NCI-H1105 (cell line): ENCODE measurements at places on chromosomes 5 and 9.
A peak's percentile ranks its signal among the peaks of the same experiment; 100 is the strongest.

DNA sequence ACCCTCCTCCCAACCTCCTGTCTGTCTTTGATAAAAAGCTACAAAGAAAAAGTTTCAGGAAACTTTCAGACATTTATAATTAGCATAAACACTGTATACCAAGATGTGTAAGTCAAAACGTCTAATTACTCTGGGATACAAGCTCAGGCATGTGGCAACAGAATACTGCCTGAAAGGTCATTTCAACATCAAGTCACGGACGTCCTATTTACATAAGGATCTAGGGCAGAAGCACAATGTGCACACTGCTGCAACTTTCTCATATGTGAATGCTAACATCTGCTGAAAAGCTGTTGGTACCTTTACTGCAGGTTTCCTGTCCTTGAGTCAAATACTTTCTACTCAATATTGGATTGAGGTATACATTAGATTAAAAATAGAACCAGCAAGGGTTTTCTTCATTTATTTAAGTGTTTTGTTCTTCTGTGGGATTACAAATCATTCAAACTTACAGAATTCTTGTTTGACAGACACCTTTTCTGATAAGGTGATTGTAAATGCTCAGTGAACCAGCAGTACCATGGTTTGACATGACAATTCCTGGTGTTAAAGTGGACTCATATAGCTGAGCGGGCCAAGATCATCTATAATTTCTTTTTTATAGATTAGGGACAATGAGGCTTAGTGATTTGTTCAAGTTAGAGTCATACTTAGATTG, 36.8 kb downstream of the ELL2 start:
- peak; percentile 20 for DNase-seq

GRCh38 chr9:16869882-16870595, 431 bp downstream of the BNC2 start:
- no peak for DNase-seq

GRCh38 chr5:55692509-55692908, 19.6 kb downstream of the SLC38A9 start:
- no peak for DNase-seq

GRCh38 chr9:126650404-126651341, 36.9 kb downstream of the LMX1B start:
- no peak for DNase-seq

GRCh38 chr9:75891277-75891741, 836 bp downstream of the PCSK5 start:
- DNase-seq = no peak

DNA sequence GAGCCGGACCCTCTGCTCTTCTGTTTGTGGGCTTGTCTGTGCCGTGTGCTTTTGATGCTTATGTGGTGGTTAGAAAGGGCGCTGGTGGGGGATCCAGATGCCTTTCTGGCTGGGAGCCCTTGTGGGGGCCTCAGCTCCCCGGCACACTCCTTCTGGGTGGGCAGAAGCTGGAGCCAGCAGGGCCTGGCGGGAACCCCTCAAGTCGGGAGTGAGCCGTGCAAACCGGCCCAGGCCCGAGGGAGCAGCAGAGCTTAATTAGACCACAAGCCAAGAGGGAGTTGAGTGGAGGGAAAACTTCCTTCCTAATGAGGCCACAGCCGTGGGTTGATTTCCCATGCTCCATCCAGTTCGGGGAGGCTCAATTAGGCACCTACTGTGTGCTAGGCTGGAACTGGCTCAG, 76.0 kb upstream of the RNU6ATAC start:
- DNase-seq = no peak

DNA sequence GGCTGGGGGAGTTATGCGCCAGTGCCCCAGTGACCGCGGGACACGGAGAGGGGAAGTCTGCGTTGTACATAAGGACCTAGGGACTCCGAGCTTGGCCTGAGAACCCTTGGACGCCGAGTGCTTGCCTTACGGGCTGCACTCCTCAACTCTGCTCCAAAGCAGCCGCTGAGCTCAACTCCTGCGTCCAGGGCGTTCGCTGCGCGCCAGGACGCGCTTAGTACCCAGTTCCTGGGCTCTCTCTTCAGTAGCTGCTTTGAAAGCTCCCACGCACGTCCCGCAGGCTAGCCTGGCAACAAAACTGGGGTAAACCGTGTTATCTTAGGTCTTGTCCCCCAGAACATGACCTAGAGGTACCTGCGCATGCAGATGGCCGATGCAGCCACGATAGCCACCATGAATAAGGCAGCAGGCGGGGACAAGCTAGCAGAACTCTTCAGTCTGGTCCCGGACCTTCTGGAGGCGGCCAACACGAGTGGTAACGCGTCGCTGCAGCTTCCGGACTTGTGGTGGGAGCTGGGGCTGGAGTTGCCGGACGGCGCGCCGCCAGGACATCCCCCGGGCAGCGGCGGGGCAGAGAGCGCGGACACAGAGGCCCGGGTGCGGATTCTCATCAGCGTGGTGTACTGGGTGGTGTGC, at the start of gene RXFP3:
TSS of gene RXFP3 (plus strand) at position 6 of the 636 bp plus-strand sequence. CDS start at position 361, 355 bp downstream.
- DNase-seq = no peak

DNA sequence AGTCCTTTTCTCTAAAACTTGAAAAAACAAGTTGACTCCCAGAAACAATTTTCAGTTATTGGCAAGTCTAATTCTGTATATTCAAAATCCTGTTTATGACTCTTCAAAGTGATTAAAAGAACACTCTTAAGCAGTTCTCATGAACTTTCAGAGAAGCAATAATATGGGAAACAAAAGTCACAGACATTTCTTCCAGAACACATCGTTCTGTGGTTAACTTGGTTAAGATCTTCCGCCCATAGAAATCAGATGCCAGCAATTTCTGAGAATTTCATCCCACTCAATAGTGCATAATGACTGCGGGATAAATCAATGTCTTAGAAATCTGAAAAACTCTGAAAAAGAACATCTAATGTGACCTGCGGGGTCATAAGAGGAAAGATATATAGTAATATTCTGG, 300.5 kb downstream of the COX7C start:
- DNase-seq = no peak

DNA sequence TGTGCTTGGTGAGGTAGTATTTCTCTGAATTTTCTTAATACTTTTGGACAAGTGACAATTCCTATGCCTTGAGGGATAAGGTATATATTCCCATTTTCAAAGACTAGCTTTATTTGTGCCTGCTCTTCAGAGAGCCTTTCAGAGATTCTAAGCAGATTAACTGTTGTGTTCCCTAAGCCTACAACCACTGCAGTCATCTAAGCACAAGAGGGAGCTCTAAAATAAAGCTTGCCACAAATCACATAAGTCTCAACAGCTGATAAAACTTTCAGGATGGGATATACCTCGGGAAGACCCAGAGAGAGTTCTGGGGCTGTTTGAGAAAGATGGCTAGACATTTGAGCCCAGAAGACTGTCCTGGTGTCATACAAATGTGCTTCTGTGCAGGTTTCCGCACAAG, 157.3 kb downstream of the CYLC2 start:
- no peak for DNase-seq

GRCh38 chr5:81838307-81838906, 87.5 kb upstream of the SSBP2 start:
- DNase-seq = no peak

DNA sequence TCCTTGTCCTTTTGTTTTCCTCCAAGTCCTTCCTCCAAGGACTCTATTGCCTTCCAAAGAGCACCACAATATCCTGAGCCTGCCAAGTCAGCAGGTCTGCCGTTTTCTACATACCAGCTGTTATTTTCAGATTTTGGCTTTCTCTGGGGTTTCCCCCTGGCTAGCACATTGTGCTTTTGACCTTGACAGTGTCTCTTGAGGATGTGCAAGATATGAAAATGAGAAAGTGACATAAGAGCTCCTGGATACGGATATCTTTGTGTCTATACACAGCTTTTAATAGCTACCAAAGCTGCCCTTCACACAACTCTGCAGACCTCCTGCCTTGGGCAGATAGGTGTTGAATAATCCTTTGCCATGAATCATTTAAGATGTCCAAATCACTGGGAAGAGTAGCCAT, 67.0 kb downstream of the HAPLN1 start:
- DNase-seq = no peak

DNA sequence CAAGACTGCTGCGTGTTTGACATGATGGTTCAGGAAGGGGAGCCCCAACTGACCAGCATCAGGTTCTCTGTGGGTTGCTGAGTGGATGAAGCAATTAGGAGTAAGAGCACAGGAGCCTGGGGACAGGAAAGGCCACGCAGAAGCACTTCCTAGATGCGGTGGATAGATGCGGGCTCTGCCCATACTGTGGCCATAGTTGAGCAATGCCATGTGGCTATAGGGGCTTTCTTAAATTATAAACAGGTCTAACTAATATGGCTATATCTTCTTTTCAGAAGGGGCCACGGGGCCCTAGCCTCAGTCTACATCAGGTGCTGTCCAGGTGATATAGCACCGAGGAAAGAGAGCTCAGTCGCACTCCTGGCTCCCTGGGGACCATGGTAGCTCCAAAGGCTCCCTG, 198.6 kb downstream of the GADD45G start:
- no peak for DNase-seq

GRCh38 chr9:115209601-115210306, 91.8 kb upstream of the TNC start:
- DNase-seq = no peak

DNA sequence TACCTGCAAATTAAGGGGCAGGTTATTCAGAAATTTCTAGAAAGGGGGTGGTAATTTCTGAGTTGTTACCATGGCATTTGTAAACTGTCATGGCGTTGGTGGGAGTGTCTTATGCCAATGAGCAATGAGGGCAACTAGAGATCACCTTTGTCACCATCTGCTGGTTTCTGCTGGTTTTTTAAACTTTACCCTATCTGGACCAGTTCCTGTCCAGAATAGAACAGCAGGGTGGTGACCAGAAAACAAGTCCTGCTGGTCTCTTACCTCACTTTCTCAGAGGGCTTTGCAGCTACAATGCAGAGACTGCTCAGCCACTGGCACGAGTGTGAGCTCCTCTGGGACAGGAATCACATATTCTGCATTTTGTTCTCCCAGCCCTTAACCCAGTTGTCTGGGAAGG, 51.4 kb downstream of the FAM114A2 start:
- no peak for DNase-seq

GRCh38 chr5:40736103-40736875, 19.5 kb downstream of the TTC33 start:
- DNase-seq = peak; percentile 5

DNA sequence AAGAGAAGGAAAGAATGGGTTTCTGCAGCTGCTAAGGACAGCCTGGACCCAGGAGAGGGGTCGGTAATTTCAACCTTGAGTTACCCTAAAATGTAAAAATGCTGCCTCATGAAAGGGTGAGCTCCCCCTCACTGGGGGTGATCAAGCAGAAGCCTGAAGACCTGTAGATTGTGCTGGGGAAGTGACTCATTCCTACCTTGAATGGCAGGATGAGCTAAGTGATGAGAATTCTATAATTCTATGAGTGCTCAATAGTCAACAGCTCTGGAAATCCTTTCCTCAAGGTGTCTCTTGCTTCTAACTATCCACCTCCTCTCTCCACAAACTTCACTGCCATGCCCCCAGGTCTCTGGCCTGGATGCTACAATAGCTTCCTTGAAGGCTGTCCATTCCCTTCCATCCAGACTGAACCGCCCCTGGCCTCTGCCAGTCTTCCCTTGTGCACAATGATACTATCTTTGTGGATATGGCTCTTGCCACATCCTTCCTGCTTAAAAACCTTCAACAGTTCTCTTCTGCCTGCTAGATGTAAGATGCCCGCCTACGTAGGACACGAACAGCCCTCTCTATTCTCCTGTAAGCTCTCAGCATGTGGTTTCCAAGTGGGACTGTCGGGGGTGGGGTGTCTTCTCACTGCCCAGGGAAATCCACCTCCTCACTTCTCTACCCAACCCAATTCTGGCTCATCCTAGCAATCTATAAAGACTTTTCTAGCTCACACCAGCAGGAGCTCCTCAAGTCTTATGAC, 50.6 kb downstream of the PTPN3 start:
- no peak for DNase-seq

- no peak for DNase-seq
Measured at GRCh38 chr5:158819095-158819494, 280.6 kb downstream of the EBF1 start.

GRCh38 chr5:31048282-31049270, 144.9 kb upstream of the CDH6 start:
- no peak for DNase-seq

DNA sequence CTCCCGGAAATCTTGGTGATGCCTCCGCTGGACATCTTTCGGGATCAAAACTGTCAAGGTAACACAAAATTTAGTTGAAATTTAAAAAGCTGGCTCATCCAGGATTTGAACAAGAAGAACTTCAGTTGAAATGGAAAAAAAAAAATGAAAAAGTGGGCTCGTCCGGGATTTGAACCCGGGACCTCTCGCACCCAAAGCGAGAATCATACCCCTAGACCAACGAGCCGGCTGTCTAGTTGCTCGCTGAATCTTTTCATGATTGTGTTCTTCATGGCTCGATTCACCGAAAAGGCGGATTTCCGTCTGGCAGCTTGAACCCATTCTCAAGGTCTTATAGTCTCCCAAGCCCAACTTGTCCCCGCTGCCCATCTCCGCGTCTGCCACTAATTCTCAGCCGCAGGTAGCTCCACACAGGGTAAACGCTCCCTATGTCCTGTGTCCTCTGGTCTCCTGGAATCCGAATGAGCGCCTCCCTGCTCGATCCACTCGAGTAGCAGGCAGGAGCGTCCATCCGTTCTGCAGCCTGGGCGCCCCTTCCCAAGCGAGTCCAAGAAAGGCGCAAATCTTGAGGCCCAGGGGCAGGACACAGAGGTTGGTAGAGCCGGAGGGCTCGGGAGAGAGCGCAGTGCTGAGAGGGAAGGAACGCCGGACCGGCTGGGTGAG, 16.2 kb downstream of the TRIM7 start:
- no peak for DNase-seq

DNA sequence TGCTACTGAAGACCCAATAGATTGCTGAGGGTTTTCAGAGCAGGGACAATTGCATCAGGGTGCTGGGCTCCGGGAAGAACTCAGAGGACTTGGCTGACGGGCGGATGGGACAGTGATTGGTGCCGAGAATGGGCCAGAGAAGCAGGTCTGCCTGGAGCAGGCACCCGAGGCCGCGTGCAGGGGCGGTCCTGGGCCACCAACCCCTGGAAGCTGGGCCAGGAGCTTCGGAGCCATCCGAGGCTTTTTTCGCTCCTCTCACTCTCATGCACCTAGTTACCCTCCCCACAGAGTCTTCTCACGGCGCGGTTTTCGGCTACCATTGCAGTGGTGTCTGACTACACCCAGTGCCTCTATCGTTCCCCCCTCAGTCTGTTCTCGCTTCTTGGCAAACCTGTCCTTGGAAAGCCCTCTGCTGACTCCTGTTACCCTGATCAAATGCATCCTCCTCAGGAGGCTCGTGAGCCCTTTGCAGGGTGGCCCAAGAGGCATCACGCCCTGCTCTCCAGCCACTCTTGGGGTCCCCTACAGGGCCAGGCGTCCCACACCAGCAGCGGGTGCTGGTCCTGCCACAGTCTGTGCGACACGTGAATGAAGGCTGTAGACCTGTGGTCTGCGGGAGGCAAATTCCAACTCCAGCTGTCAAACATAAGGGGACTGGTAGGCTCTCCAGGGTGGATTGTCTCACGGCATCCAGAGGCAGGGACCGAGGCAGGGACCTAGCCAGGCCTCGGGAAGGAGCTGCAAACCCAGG, 1.2 kb upstream of the CLPTM1L start:
- no peak for DNase-seq

DNA sequence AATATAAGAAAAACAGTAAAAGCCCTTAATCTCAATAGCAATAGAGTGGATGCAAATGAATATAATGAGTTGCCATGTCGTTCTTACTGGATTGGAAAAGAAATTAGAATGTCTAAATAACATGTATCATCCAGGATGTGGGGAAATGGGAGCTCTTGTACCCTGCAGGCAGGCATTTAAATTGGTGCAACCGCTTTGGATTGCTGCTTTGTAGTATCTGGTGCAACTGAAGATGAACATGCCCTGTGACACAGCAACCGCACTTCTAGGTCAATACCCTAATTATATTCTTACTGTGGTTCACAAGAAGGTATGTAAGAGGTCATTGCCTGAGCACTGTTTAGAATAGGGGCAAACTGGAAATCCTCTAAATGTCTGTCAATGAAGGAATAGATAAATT, 18.9 kb downstream of the MRPS30 start:
- DNase-seq = no peak
